ENCODE measurements at places on chromosomes 3 and 15.

DNA sequence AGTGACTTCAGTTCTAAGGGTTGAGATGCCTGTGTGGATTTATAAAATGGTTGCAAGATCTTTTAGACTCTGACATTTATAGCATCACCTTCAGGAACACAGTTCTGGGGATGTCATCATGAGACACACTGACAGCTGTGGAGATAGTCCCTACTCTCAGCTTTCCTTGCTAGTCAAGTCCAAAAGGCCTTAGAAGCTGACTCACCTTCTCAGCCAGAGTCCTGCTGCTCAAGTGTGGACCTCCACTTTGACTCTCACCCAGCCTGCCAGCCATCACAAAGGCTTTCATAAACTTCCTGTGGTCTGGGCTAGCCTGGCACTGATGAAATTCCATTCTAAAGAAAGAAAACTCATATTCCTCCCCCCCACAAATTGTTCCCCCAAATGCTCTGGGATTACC, 44.8 kb downstream of the TMEM39A start:
- no peak for DNase-seq

DNA sequence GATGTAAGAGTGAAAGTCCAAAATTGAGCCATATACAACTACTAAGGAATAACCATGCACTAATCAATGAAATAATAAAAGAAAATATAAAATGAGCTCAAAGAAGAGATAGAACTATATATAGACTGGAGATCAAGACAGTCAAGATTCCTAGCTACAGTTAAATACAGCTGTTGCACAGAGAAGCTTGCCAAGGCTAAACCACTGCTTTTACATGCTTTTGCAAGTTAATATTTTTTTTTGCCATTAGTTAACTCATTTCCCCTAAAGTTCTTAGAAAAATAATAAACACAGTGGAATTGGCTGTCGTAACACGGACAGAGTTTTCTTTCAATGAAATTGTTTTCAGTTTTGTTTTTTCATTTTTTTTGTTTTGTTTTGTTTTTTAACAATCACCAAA, 123.0 kb downstream of the VGLL3 start:
- DNase-seq: no peak

DNA sequence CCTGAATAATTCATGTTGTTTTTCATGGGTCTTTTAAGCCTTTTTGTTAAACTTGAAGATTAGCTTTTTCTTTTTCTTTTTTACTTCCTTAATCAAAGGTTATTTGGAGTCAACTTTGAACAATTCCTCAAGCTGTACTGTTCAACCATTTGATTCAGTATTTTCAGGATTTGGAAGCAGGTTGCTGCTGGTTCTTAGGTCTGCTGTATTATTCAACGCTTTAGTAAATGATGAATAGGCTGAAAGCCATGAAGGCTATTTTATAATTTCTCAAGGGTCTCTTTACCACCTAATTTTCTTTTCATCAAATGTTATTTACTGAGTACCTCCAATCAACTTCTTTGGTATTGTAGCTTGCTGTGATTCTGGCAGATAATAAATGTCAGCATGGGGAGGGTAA, 45.8 kb upstream of the KBTBD8 start:
- DNase-seq: no peak

- no peak for DNase-seq
These were observed 271.1 kb downstream of the DIPK2A start for GRCh38 chr3:144242747-144243146.

- DNase-seq: no peak
These were observed 200.5 kb downstream of the TPRG1 start for GRCh38 chr3:189372243-189372642.
